ENCODE measurements at places on chromosomes 16 and 17.

- peak; percentile 75 for DNase-seq
These were observed 772 bp upstream of the CHCT1 start for GRCh38 chr17:60421273-60422161.

DNA sequence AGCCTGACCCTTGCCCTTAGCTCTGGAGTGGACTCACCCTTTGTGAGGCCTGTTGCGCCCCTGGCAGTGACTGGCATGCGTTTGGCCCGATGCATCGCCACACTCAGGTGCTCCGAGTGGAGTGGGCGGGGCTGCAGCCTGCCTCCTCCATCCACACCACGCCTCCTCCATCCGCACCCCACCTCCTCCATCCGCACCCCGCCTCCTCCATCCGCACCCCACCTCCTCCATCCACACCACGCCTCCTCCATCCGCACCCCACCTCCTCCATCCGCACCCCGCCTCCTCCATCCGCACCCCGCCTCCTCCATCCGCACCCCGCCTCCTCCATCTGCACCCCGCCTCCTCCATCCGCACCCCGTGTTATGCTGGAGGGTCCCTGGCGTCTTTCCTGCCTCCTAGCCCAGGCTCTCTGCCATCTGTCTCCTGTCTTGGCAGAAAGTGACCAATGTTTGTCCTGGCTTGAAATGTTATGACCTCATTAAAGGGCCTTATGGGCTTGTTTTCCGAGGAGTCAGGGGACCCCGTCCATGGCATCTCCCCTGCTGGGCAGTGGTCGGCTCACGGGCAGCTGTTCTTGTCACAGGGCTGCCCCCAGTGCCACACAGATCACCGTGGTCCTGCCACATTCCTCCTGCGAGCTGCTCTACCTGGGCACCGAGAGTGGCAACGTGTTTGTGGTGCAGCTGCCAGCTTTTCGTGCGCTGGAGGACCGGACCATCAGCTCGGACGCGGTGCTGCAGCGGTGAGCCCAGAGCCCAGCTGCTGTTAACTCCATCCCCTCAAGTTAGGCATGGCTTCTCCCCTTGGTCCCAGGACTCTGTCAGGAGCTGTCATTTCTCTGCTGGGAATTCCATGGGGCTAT lies 28.7 kb upstream of the MYO15B start:
- no peak for DNase-seq

DNA sequence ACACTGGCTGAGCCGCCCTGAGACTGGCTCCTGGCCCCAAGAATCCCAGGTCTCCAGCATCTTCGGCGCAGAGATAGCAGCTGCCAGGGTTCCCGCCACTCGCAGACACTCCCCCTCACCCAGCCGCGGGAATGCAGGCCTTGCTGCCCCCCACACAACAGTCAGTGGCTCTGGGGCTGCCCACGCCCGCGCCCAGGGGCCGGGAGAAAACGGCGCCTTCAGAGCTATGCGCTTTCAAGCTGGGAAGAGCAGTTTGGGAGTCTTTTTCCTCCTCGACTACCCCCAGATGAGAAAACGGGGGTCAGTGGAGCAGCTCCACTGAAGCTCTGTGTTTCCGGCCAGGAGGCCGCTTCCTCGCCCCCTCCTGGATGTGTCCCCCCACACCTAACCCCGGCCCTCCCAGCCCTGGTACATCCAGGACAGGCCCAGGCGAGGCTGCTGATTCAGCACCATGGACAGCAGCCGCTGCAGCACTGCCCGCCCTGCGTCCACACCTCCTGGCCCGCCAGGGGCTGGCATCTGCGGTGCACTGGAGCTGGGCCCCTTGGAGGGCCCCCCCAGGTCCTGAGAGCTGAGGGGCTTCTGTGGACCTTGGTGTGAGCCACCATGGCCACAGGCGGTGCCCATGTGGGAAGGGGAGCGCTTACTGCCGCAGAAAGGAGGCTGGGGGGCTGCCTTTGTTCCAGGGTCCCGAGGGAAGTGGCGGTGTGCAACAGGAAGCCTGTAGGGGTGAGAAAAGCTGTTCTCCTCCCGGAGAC lies 35.7 kb downstream of the CACNA1H start:
- peak; percentile 83 for DNase-seq

DNA sequence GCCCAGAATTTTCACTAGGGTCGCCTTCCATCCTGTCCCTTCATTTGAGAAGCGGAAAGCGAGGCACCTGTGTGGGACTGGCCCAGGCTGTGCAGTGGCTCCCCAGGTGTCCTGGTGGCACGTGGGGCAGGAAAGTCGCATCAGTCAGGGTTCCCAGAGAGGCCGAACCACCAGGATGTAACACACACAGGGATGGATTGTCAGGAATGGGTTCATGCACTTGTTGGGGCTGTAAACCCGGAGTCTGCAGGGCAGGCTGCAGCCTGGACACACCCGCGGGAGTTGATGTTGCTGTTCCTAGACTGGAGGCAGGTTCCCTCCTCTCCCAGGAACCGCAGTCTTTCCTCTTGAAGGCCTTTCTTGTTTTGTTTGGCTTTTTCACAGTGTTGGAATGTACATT lies 30.7 kb upstream of the RPTOR start:
- no peak for DNase-seq

- peak; percentile 48 for DNase-seq
These were observed 11.0 kb upstream of the DPEP1 start for GRCh38 chr16:89602273-89602951.

GRCh38 chr17:55783684-55784245 lies 32.9 kb downstream of the PCTP start:
- DNase-seq: peak; percentile 77

GRCh38 chr16:54431997-54432896 lies 145.7 kb upstream of the IRX3 start:
- DNase-seq: peak; percentile 84

- peak; percentile 75 for DNase-seq
These were observed 26.5 kb upstream of the C16orf87 start for GRCh38 chr16:46857368-46857945.

- peak; percentile 70 for DNase-seq
These were observed 8.8 kb downstream of the ZG16B start for GRCh38 chr16:2838928-2839327.

GRCh38 chr17:70047619-70048419 lies 27.2 kb upstream of the KCNJ16 start:
- DNase-seq: no peak

- DNase-seq: no peak
These were observed 9.7 kb downstream of the CCR7 start for GRCh38 chr17:40555296-40556190.

DNA sequence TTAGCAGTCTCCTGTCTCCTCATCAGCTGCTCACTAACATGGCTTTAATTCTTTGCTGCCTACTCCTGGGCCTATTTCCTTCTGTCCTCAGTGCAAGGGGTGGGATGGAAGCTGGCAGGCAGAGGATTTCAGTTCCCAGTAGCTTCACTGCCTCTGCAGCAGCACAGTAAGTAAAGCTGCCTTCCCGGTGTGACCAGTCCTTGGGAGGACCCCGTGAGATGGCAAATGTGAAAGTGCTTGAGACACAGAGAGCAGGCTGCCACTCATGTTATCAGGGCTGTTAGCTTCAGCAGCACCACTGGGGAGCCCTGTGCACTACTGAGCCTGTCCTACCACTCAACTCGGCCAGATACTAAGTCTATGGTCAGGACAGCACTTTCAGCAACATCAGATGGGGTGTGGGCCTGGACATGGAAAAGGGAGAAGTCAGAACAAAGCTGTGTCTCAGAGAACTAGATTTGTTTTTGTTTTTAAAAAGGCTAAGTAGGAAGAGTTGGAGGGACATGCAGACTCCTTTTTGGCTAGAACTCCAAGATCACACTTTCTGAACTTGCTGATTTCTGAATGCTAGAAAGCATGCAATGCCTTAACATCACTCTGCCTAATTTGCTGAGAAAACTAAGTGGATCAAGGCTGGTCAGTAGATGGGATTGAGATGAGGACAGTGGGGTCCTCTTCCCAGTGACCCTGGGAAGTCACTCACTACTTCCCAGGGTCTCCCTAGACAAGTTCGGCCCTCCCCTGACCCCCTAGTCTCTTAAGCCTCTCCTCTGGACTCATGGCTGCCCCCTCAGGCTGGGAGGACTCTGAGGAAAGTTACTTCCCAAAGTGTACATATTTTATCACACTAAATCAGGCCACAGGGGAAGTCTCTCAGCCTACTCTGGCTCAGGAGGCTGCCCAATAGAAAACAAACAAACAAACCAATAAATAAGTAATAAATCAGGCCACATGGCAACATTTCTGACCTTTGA lies 1.1 kb downstream of the ACSF2 start:
- DNase-seq: peak; percentile 57

- DNase-seq: no peak
These were observed 1.2 kb downstream of the CDT1 start for GRCh38 chr16:88804552-88805339.

GRCh38 chr17:2484876-2485275 lies 26.8 kb downstream of the METTL16 start:
- DNase-seq: peak; percentile 10

GRCh38 chr16:69936252-69936651 lies 14.9 kb upstream of the CLEC18A start:
- DNase-seq: no peak

GRCh38 chr17:38674014-38674748 lies 576 bp downstream of the EPOP start:
- DNase-seq: no peak

GRCh38 chr16:85462714-85463611 lies 150.2 kb upstream of the GSE1 start:
- no peak for DNase-seq

DNA sequence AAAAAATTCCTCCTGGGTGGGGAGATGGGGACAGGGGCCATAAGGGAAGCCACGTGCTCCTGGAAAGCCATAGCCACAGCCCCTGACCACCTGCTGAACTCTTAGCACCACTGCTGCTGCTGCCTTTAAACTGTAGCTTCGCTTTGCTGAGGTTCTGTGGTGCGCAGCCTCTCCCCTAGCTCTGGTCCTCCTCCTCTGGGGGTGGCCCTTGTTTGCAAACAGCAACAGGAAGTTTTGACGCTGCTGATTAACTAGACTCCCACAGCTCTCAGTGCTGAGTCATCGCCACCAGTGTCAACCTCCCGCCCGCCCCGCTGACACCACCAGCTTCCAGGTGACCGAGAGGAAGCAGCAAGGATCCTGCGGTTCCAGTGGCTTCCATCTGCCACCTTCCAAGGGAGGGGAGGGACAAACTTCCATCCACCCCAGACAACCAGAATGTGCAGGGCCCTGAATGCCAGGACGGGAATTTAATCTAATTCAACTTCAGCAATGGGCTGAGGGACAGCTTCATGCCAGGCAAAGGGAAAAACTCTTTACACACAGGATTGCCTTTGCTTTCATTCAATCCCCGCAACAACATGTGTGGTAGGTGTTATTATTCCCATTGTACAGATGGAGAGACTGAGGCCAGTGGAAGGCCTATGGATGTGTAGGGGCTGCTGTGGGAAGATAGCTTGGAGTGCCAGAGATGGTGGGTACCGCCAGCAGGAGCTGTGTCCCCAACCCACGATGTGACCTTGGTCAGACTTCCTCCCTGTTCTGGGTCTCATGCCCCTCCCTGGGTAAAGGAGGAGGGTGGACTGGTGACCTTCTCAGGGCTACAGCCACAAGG lies 8.1 kb upstream of the KIFC3 start:
- DNase-seq: no peak

DNA sequence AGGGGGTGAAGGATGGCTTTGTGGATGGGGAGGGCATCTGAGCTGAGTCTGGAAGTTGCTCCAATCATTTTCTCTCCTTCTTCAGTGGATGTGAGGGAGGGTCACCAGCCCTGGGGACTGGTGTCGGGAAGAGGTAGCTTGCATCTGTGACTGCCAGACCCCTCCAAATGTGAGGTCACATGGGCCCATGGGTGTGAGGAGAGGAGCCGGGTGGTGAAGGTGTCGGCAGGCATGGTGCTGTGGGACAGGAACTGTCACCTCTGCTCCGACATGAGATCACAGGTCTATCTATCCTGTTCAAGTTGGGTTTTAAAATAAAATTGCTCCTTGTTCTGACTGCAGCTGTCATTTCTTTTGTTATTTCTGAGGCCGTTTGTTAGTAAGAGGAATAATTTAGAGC lies 351.1 kb downstream of the CPPED1 start:
- no peak for DNase-seq

DNA sequence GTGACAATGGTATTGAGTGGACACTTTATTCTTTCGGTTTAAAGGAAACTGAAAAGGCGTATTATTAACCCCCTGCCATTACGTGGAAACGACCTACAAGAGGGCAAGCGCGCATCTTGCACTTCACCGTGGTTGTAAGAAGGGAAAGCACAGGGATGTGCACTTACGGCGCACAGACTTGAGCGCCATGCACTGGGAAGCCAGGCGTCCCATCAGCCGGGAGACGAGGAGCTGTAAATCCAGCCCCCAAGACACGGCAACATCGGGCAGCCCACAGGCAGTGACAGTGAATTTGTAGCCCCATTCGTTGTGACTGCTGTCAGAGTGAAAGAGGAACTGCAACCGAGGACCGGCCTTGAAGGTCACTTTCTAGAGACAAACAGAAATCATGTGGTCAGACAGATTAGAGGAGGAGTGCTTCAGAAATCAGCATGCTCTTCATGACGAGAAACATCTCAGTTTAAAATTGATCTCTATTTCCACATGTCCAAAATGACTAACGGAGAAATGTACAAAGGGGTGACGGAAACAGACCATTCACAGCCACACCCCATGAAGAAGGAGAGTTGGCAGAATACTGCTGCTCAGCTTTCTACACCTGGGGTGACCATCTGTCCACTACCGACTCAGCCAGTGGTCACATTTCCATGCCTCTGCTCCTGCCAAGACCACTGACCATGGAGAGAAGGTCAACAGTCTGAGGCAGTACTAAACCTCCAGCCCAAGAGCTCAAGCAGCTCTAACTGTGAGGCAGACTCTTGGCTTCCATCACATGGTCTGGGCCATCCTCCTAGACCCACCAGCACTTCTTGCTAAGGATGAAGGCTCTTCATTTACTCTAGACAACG lies 68.6 kb downstream of the ZZEF1 start:
- DNase-seq: no peak

- DNase-seq: no peak
These were observed 959 bp upstream of the SPPL2C start for GRCh38 chr17:45843722-45844121.

- peak; percentile 20 for DNase-seq
These were observed 7.1 kb downstream of the MRM3 start for GRCh38 chr17:789160-789840.

GRCh38 chr17:18246109-18246725 lies 12.3 kb downstream of the FLII start:
- DNase-seq: no peak

- no peak for DNase-seq
These were observed 61.6 kb downstream of the SOX9 start for GRCh38 chr17:72182371-72182873.

All from tongue (tissue), 3 donors.